H4 (cell line): ENCODE measurements at places on chromosomes 5 and 9.

DNA sequence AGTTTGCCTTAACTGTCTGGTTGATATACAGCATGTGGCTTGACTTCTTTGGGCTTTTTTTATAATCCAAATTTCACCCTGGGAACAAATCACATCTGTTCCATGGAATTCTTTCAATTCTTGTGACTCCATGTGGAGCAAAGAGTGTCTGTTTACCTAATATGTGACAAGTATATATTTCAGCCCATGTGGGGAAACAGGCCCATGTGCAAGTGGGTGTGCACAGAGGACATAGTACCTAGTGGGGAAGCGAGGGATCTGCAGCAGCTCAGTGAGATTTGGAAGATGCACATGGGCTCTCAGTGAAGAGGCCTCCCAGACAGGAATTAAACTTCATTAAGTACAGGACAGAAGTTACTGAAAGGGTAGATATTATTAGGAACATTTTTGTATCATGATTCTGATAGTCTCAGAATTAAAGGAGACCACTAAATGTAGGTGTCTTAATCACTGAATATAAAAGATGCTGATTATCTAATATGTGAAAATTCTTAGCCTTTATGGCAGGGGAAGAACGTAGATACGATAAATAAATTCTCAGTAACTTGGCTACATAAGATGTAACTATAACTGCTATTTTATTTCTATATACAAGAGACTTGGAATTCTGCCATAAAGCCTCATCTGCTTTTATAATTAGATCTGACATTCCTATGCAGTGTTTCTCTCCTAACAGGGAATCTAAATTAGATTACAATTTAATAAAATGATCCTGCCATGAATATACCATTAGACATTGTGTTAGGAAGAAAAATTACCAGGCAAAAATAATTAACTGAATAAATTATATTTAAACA is 181.2 kb downstream of the SLC12A2 start:
- no peak for DNase-seq

GRCh38 chr9:88583901-88584596 is 49.1 kb downstream of the NXNL2 start:
- no peak for DNase-seq

DNA sequence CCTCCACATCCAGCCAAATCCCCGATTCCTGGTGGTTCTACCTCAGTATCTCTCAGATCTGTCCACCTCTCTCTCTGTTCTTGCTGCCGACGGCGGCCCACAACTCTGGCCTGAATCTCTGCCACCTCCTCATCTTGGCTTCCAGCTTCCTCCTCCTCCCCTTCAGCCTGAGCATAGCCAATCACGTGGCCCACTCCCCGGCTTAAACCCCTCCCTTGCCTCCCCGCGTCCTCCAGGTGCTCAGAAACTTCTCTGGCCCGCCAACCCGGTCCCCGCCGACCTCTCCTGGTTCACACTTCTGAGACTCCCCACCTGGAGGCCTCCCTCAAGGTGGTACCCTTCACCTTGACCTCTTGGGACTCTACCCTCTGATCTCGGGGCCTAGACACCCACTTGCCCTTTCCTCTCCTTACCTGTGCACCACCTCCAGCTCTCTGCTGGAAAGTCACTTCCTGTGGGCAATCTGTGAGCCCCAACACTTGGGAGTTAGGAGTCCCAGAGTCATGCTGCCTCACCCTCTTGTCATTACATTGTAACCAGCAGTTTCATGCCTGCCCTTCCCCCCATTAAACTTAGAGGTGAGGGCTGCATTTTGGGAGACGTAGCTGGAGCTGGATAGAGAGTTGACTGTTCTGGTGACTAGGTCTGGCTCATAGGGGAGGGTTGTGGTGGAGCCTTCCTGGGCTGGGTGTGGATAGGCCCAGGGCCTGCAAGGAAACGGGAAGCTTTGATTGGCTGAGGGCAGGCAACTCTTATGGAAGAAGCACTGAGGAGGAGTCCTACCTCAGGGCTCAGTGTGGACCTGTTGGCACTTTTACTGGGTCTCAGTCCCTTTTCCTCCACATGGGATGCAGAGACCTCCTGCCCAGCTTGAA is 4.5 kb upstream of the SET start:
- no peak for DNase-seq

DNA sequence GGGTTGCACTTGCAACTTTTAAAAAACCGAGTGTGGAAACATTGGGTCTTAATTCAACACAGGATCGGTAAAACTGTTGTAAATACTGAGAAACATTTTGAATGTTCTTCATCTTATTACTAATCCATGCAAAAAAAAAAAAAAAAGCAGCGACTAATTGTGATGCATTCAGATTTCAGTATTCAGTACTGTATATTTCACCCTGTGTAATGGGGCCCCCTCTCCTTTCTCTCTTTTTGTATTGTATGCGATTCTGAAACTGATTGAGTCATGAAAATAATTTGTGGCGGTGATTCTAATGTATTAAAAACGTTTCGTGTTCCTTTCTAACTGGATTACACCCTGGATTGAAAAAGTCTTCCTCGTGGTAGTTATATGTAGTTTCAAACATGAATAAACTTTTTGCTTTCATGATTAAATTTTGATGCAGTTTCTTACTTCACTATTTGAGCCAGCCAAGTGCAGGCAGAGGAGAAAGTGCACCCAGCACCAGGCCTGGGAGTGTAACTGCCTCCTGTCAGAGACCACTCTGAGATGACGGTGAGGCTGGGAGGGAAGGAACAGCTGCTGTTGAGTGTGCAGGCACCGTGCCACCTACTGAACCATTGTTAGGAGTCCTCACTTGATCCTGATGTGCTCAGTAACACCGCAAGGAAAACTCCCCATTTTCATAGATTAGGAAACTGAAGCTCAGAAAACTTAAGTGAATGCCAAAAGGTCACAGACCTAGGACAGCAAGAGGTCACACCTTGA is 220.0 kb downstream of the PBX3 start:
- DNase-seq, result no peak

DNA sequence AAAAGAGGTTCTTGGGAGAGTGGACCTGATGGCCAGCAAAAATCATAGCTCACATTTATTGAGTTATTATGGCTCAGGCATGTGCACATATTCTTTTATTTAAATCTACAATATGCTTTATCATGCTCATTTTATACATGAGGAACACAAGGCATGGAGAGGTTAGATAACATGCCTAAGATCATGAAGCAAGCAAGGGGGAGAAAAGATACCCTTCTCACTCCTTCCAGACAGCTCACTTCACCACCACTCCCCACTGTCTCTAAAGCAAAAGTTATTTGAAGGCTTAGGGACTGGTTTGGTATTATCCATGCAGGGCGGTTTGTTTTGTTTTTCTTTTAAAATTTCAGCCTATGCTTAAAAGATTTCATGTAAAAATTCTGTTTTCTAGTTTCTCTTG is 59.0 kb upstream of the PDE8B start:
- no peak for DNase-seq

GRCh38 chr5:129431406-129431805 is 28.7 kb upstream of the ADAMTS19 start:
- DNase-seq, result peak; percentile 40

GRCh38 chr9:133133681-133134387 is 12.8 kb upstream of the RALGDS start:
- DNase-seq, result peak; percentile 96

DNA sequence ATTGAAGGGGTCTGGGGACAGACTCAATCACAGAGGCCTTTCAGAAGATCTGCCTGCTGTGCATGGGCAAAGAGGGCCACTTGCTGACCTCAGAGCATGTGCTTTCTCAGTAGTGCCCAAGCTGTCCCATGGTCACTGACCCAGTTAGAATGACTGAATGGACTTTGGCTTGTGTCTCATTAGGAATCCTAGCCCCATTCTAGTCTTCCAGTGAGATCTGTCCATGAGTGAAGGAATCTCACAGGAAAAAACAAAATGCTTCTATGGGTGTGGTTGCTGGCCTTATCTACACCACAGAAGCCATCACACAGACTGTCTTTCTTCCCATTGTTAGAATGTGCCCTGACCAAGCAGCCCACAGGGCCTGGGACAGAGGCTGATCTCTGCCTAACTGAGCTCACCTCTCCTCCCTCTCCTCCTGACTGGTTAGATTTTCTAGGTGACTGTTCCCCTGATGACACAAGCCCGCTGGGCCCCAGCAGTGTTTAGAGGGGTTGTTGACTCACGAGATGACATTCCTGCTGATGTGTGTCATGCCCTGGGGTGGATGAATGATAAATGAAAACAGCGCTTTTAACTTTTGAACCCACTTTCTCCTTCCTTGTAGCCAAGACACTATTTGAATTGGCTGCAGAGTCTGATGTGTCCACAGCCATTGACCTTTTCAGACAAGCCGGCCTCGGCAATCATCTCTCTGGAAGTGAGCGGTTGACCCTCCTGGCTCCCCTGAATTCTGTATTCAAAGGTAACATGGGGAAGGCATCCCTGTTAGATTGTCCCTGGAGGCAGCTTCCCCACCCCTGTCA is 24.8 kb downstream of the TGFBI start:
- DNase-seq, result peak; percentile 93

DNA sequence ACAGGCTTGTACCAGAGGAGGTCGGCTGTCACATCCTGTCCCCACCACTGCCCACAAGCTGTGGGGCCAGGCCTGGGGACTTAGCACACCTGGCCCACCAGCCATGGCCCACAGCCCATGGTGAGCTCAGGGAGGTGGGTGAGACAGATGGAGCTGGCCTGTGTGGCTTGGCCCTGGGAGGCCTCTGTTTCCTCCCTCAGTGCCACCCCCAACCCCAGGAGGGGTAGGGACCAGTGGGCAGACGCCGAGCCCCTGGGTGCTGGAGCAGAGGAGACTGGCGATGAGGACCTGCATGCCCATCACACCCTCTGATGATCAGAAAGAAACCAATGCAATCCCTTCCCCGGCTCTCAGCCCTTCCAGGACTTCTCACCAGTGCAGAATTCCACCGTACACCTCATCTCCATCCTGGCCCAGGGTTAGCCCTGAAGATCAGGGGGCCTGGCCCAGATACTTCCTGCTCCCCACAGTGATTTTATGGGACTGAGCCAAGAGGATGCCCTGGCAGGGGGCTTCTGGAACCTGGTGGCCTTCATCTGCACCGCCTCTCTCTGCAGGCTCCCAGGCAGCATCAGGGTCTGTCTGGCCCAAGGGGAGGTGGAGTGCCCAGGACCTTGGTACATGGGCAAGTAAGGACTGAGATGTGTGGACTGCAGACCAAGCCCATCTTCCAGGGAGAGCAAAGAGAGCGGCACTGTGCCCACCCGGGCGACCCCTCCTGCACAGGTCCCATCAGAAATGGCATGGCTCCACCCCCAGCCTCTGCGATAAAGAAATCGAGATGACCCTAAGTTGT is 16.9 kb upstream of the NKD2 start:
- DNase-seq, result no peak

DNA sequence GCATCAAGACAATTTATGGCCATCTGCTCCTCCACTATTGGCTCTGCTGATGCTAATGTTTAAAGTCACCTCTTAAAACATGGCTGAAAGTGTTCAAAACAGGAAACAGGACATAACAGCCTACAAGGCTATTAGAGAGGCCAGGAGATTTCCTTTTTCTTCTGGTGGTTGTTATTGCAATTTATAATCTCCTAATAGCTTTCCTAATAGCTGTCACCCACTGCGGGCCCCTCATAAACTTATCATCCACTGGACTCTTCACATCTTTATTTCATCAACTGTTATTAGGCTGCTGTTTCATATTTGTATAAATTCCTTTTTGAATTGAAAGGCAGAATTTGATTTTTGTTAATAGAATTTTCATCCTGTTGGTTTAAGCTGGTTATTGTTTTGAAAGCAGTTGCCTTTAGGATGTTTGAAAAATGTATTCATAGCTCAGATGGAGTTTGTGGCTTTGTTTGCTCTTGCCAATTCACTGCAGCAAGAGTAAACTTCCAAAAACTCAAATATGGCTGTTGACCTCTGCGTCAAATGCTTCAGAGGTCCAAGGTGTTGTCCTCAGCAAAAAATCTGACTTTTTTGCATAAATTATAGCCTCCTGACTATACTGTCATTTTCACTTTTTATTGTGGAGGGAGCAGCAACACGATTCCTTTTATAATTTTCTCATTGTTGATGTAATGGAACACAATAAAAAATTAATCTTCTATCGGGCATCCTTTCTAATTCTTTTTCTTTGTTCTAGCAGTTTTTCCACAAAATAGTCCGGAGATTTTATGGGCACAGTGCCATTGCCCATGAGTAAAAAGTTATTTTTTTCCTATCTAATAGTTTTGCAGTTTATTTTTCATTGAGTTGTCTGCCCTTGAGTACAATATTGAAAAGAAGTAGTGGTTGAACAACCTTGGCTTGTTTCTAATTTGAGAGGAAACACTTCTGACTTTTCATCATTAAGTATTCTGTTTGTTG is 69.3 kb downstream of the MAT2B start:
- DNase-seq, result no peak

GRCh38 chr5:122150215-122150614 is 20.9 kb downstream of the ZNF474 start:
- DNase-seq, result no peak

DNA sequence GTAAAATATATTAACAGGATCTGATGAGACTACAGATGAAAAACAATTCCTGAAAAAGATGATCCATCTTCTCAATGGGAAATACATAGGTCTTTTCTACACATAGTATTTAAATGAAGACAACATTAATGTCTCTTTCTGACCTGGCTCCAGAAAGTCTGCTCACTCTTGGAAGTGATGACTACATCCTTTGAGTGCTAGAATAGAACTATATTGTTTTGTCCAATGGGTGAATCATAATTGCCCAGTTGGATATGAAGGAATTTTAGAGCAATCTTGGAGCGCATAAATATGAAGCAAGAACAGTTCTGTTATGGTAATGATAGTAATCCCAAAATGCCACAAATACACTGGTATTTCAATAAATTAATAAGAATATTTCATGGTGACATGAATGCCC is 322.1 kb downstream of the DEPDC1B start:
- DNase-seq, result no peak

- no peak for DNase-seq
Measured at GRCh38 chr5:36683821-36684434, 77.5 kb downstream of the SLC1A3 start.

- DNase-seq, result no peak
Measured at GRCh38 chr5:167916261-167916691, 375.2 kb upstream of the WWC1 start.

DNA sequence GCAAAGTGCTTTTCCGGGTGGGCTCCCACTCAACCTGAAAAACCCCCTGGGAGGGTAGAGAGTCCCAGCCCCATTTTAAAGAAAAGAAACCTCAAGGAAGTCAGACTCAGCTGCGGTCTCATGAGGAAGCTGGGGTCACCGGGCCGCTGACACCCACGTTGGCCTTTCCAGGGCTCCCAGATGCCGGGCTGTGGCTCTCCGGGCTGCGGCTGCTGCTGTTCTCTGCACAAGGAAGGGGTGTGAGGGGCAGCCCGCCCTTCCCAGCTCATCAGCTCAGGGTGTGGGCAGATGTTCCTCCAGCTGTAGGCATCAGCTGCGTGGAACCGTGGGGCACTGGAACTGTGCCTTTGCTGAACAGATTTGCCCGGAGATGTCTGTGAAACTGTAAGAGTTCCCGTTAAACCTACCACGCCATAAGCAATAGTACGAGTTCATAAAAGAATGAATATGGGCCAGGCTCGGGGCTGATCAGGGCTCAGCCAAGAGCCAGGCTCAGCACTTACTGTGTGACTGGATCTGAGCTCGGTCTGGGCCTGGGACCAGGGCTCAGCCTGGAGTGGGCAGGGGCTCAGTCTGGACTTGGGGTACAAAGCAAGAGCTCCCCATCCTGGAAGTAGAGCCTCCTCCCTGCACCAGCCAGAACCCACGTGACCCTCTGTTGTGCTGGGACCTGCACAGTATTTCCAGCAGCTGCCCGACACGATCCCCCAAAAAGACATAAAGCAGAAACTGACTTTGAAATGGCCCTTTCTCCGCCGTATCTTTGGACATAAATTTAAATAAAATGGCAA is 130.2 kb upstream of the PPP1R26 start:
- no peak for DNase-seq

GRCh38 chr5:169511708-169512107 is 71.9 kb upstream of the SPDL1 start:
- DNase-seq, result no peak

- DNase-seq, result no peak
Measured at GRCh38 chr9:35771075-35771433, 17.0 kb upstream of the MSMP start.
